ENCODE measurements at places on chromosomes 16 and 17. TPM values are rescaled to one million over a fixed set of nuclear protein-coding genes. Genes with fewer than 3 reads are reported as not detected.

The BMERB1 gene
- polyA plus RNA-seq: 5.6 TPM

The HOXB4 gene
- 1.4 TPM for polyA plus RNA-seq

The HS3ST3B1 gene
- polyA plus RNA-seq: 14.6 TPM

The NPIPA2 gene
- polyA plus RNA-seq: 3.0 TPM

The PMP22 gene
- polyA plus RNA-seq: 78.1 TPM

The ZDHHC1 gene
- polyA plus RNA-seq: 10.9 TPM

The SOX15 gene
- 0.68 TPM for polyA plus RNA-seq

The TBKBP1 gene
- 14.0 TPM for polyA plus RNA-seq

The KRTAP2-2 gene
- polyA plus RNA-seq: not detected

Measured in lung (tissue), 17 donors.